ENCODE measurements at places on chromosomes 12 and 14.

DNA sequence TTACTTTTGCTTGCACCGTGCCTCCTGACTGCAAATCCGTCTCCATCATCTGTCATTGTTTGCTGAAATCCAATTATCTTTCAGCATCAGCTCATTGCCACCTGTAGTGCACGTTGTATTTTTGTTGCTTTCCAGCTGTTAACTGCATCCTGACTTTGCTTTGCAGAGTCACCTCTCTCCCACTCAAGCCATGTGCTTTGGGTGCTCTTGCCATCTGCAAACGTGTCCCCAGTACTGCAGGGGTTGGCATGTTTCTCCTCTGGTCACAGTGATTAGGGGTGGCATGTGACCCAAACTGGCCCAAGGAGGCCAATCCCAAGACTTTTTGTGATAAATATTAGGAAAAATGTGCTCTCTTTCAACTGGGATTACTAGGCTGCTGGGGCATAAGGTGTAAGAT lies 10.5 kb upstream of the TMED2 start:
- DNase-seq, result no peak

DNA sequence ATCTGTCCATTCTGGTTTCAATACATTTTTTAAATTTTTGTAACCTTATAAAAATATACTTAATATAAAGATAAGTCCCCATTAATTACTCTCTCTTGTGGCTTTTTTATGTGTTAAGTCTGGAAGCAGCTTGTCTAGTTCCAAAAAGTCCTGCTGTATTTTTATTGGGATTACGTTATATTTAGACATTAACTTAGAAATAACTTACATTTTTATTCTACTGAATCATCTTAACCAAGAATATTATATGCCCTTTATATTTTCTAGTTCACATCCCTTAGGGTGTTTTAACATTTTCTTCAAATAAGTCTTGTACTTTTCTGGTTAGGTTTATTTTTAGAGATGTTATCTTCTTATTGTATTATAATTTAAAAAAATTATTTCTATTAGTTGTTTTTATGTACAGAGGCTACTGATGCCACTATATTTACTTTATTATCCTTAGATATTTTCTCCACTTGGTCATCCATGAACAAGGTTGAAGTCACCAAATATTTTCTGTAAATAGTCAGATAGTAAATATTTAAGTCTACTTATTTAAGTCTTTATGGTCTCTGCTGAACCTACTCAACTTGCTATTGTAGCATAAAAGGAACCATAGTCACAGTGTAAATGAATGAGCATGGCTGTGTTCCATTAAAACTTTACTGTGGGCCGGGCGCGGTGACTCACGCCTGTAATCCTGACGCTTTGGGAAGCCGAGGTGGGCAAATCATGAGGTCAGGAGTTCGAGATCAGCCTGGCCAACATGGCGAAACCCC lies 132.4 kb upstream of the NEDD1 start:
- DNase-seq, result peak; percentile 36

- no peak for DNase-seq
Measured at GRCh38 chr12:114415525-114415868, 9.6 kb upstream of the TBX5 start.

GRCh38 chr12:65495233-65495632 lies 216.8 kb downstream of the MSRB3 start:
- DNase-seq, result peak; percentile 83

DNA sequence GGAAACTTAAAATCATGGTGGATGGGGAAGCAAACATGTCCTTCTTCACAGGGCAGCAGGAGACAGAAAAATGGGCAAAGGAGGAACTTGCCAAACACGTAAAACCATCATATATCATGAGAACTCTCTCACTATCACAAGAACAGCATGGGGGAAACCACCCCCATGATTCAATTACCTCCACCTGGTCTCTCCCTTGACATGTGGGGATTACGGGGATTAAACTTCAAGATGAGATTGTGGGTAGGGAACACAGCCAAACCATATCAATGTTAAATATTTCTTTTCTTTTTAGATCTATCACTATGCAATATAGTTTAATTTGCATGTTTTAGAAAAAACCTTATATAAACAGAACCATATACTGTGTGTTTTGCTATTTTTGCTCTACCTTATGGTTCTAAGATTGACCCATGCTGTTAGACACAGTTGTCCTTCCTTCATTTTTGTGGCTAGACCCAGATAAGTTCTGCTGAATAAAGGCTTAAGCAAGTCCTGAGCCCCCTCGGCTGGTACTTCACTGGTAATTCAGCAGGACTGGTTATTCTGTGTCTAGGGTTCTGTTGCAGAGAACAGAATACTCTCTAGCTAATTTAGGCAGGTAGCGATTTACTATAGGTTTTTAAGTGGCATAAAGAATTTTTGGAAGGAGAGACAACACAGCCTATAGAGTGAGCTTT lies 253.7 kb upstream of the HMGA2 start:
- no peak for DNase-seq

DNA sequence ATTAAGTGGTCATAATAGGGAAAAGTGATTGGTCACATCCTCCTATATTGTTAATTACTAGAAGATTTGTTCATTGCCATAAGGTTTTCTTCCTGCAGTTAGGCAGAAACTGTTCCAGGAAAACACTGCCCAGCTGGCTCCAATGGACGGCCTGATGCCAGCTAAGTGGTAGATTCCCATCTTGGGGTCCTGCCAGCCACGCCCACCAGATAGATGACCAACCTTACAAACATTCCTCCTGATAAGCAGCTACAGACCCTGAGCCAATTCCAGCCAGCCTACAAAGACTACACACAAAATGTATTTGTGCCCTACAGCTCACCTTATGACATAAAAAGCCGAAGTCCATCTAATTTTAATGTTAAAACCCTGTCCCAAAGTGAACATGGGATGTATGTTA lies 685.9 kb upstream of the USP15 start:
- no peak for DNase-seq

GRCh38 chr14:59398841-59399240 lies 66.3 kb downstream of the GPR135 start:
- no peak for DNase-seq

DNA sequence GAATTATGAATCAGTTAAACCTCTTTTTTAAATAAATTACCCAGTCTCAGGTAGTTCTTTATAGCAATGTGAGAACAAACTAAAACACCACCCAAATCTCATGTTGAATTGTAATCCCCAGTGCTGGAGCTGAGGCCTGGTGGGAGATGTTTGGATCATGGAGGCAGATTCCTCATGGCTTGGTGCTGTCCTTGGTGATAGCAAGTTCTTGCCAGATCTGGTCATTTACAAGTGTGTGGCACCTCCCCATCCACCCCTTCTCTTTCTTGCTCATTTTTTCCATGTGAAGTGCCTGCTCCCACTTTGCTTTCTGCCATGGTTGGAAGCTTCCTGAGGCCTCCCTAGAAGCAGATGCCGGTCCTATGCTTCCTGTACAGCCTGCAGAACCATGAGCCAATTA lies 102.1 kb upstream of the ANO4 start:
- DNase-seq, result no peak

- DNase-seq, result no peak
Measured at GRCh38 chr12:120216742-120217605, 16.1 kb upstream of the RPLP0 start.

DNA sequence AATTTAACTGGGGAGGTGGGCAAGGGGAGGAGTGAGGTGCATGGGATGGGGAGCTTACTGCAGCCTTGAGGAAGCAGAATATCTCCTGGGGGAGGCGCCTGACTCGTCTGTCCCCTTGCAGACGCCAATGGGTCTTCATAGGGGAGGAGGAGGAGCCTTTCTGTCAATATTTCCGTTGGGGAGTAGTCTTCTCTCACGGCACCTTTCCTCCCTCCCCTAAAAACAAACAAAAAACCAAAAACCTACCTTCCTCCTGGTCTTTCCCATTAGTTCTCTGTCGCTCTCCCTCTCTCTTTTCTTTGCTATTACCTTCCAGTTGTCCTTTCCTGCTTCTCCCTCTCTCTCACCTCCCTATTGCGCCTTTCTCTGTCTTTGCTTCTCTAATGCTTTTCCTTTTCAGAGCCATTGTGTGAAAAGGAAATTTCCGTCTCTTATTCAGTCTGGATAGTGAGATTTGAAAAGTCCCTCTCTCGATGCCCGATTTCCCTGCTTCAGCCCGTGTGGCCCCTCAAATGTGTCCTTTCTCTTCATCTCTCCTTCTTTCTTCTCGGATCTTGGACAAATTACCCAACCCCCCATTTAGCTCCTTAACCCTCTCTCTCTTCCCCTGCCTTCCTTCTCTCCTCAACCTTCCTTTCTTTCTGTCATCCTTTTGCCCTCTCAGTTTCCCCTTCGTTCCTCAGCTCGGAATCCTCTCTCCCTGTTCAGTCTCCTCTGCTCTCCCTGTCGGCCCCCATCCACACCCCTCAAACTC lies 5.9 kb downstream of the GPR84 start:
- peak; percentile 51 for DNase-seq

- no peak for DNase-seq
Measured at GRCh38 chr14:36192530-36192929, 16.0 kb upstream of the PTCSC3 start.

DNA sequence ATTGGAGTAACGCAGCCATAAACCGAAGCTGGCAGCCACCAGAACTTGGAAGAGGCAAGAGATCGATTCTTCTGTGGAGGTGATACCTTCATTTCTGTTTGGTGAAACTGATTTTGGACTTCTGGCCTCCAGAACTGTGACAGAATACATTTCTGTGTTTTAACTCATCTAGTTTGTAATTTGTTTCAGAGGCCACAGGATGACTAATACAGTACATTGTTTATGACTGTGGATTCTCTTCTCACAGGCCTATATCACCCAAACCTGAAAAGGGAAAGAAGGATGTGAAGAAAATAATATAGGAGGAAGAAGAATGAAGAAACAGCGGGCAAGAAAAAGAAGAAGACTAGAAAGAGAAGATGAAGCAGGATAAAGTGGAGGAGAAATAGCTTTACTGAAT lies 263.8 kb upstream of the DIO2 start:
- peak; percentile 48 for DNase-seq

GRCh38 chr12:203462-204260 lies 10.3 kb downstream of the SLC6A12 start:
- no peak for DNase-seq

DNA sequence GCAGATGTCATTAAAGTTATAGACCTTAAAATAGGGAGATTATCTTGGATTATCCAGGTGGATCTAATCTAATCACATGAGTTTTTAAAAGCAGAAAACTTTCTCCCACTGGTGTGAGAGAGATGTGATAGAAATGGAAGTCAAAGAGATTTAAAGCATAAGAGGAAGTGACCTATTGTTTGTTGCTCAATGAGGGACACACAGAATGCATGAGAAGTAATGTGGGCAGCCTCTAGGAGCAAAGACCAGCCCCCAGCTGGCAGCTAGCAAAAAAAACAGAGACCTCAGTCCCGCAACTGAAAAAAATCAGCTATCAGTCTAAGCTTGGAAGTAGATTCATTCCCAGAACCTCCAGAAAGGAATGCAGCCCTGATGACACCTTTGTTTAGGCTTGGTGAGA lies 24.6 kb upstream of the ANP32D start:
- DNase-seq, result no peak

DNA sequence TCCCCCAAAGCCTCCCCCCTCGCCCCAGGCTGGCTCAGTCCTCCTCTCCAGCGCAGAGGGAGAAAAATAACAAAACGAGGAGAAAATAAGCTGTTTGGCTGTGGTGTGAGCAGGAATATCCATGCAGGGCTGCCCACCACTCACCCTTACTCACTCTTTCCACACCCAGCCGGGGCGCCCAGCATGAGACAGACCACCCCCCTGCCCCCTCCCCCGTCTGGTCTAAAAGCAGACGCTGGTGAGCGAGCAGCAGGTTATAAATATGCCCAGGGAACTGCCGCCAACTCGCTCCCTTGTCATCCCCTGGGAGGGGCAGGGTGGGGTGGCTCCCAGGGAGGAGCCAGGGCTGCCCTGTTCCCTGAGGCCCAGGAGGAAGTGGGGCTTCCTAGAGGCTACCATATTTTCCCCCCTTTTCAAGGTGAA lies 7.4 kb downstream of the WNT1 start:
- DNase-seq, result no peak

GRCh38 chr14:36014236-36014635 lies 162.3 kb downstream of the PTCSC3 start:
- no peak for DNase-seq

- DNase-seq, result peak; percentile 83
Measured at GRCh38 chr12:87155621-87156020, 873.6 kb downstream of the C12orf50 start.

DNA sequence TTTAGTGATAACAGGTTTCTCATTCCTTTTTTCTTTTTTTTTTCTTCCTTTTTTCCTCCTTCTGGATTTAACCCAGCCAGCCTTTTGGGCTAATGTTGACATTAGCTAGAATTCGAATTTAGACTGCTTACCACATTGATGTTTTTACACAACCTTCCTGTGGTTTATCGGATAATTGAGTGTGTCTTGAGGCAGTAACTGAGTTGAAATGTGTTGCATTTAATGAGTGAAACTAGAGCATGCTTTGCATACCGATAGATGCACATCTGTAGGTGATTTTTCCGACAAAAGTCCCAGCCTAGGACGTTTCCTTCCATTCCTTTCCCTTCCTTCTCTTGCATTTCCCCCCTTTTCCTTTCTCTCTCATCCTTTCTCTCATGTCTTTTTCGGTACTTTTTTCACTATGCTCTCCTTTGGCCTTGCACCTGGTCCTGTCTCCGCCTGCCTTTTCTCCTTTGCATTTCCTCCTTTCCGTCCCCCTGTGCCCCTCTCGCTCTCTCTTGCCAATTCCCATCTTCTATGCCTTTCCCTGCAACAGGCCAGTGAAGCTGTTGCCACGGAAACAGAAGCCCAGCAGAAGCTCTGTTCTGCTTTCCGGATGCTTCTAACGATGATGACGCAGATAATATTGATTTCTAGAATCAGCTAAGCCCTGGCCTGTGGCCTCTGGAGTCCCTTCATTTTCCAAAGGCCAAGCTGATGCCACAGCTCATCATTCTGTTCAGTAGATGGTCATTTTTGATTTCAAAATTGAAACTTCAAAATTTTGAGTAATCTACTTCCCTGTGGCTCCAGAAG lies 76.1 kb downstream of the SLC25A47 start:
- peak; percentile 47 for DNase-seq

- DNase-seq, result no peak
Measured at GRCh38 chr12:6312529-6313325, 2.2 kb downstream of the PLEKHG6 start.

DNA sequence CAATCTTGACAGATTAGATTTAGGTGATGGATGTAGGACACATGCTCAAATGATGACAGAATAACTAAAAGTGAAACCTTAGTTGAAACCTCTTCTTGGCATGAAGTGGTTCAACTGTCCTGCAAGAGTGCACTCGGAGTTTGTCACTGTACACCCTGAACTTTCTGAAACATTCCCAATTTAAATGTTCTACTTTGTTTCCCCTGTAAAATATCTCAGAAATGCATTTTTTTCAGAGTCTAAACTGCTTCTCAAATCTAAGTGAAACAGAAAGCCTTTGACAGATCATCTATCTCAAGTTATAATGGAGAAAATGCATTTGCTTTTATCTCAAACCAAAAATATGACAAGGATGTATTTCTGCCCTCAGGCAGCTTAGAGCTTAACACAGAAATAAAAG lies 66.0 kb downstream of the BHLHE41 start:
- peak; percentile 52 for DNase-seq

GRCh38 chr14:93741556-93742230 lies 46.6 kb downstream of the PRIMA1 start:
- DNase-seq, result no peak

Data from fibroblast of upper back skin (primary cell).